ENCODE measurements at places on chromosomes 7 and 10.

DNA sequence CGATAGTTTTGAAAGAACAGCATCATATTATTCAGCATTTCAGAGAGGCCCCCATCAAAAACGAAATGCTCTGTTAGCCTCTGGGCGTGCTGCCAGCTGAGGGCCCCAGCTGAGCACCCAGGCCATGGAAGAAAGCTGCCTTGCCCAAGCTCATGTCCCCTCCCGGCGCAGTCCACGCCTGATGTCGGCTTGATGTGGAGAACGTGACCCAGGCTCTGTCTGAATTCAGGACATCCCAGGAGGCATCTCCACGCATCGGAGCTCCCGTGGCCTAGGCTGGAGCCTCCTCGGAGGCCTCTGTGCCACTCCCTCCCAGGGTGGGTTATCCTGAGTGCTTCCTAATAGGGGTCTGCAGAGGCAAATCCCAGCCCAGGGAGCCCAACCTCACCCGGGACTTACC lies 218.3 kb upstream of the AKR1E2 start:
- DNase-seq = no peak

GRCh38 chr10:25701652-25702051 lies 232.4 kb upstream of the MYO3A start:
- DNase-seq = no peak

- no peak for DNase-seq
Observed at GRCh38 chr10:119203006-119203405, 4.4 kb upstream of the GRK5 start.

DNA sequence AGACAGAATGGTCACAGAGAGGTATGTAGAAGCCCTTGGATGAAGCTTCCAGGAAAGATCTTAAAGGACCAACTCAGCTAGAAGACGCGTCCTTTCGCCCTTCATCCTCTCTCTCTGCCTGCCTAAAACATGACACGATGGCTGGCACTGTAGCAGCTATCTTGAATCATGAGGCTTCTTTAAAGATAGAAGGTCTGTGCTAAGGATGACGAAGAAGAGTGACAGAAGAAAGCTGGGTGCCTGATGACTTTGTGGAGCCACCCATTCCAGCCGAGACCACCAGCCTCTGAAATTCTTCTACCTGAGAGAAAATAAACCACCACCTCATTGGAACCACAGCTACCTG lies 25.5 kb downstream of the WDR86 start:
- DNase-seq = no peak

GRCh38 chr7:145624618-145625017 lies 492.0 kb upstream of the CNTNAP2 start:
- DNase-seq = no peak

- no peak for DNase-seq
Observed at GRCh38 chr7:51702673-51703072, 386.1 kb upstream of the COBL start.

DNA sequence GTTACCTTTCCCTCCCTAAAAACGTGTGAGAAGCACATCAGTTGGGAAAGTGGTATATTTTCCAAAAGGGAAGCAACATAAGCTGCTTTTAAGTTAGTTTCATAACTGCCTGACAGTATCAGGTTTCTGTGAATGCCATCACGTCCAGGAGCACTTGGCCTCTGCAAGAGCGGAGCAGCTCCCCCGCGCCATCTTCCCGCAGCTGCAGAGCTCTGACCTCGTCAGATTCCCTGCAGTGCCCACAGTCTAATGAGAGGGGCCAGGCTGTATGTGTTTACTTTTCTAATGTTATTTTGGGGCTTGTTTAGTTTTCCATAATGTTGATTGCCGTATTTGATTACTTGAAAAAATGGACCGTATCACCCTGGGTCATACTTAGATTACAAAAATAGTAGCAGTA lies 74.2 kb downstream of the MGMT start:
- DNase-seq = no peak

- DNase-seq = no peak
Observed at GRCh38 chr10:111999205-111999914, 184.2 kb downstream of the GPAM start.

- no peak for DNase-seq
Observed at GRCh38 chr7:156620291-156620675, 20.3 kb upstream of the RNF32 start.

- DNase-seq = no peak
Observed at GRCh38 chr7:90412458-90413184, 9.4 kb downstream of the CLDN12 start.

- no peak for DNase-seq
Observed at GRCh38 chr7:144384555-144385245, 18.8 kb downstream of the NOBOX start.

GRCh38 chr10:34397324-34397723 lies 417.8 kb downstream of the PARD3 start:
- DNase-seq = peak; percentile 30

DNA sequence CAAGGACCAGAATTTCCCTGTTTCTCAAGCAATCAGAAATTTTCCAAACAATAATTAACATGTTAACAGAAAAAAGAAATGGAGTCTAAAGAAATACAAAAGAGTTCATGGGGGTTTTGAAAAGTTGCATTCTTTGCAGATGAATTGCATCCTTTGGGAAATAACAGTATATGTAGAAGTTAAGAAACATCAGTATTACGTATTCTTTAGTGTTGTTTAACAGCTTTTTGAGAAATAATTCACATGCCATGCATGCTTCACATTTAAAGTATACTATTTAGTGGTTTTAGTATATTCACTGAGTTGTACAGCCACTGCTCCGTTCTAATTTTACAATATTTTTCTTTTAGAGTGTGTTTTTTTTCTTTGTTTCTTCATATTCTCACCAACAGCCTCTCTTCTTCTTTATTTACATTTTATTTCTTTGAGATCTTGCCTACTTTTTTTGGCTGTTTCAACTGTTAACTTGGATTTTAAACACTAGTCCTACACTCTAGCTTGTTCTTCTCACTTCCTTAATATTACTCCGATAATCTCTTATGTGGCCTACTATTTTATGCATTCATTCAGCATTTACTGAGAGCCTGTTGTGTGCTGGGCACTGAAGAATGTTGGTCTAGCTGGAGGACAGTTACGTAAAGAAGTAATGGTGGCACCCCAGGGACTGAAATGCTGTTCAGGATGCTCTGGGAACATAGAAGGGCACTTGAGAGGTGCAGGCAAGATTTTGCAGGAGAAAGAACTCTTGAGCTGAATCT lies 330.1 kb downstream of the EXOC4 start:
- DNase-seq = peak; percentile 56

DNA sequence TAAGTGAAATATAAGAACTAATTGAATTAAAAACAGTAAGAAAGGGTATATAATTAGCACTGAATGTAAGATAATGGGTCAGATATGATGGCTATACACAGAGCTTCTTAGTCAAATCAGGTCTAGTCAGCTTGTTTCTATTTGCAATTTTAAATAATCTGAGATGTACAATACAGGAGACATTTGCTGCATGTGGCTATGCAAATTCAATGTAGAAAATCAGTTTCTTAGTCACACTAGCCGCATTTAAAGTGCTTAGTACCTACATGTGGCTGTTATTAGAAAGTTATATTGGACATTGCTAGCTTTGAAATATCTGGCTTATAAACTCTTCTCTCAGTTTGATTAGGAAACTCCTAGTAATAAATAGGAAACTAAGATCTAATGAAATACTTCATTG lies 25.3 kb downstream of the CCDC7 start:
- DNase-seq = no peak

DNA sequence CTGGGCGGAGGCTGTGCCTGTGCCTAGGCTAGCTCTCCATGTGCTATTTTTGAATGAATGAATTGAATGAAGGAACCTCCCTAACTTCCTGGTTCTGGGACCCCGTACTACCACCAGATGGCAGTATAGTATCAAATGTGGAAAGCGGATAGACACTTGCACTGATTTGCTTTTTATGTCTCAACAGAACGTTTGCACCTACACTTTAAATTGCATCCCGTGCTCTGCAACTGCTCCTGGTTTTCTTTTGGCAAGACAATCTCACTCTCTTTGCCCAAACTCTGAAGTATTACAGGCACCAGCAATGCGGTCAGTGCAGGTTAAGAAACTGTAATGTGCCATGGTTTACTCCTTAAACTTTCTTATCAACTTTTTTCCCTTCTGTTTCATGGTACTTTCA lies 6.5 kb downstream of the FZD8 start:
- no peak for DNase-seq

DNA sequence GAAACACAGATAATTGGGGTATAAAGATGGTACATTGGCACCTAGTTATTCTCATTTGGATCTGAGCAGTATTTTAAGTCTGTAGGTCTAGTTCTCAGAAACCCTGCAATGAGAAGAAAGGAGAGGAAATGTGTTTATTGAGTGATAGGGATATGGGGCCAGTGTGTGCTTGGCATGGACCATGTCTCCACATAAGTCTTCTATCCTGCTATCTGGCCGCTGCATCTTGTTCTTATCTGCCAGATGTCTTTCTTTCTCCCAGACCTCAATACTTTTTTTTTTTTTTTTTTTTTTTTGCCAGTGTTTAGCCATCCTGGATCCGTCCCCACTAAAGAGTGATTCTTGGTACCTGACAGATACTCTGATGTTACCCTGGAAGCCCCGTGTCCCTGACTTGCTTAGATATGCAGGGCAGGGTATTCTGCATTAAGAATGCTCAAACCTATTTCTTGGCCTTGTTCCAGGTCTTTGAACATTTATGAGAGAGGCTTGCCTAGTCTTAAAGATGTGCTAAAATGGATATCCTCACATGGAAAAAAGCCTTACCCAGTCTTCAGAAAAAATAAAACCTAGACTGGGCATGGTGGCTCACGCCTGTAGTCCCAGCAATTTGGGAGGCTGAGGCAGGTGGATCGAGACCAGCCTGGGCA lies 10.0 kb downstream of the MTURN start:
- no peak for DNase-seq

All from AG09319 (cell line).